Left kidney (tissue), 8 donors: ENCODE measurements at places on chromosomes 7 and 10.

- peak; percentile 74 for DNase-seq
Observed at GRCh38 chr7:105388356-105389087, at the start of gene SRPK2. Gene SRPK2 (minus strand): TSS chr7:105388921.

DNA sequence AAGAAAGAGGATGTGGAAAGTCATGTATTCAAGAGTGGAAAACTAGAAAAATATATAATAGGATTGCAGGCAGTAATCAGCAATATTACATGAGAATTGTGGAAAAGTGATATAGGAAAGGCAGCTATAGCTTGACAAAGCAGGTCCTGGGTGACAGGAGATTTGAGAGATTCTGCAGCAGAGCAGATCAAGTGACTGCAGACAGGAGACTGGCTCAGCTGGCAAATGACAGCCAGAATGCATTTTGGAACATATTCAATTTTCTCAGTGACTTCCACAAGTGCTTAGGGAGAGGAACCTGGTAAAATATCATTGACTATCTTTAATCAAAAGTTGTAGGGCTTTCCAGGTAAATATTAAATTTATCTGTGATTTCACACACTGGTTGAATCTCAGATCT, 260.5 kb upstream of the CACNA2D1 start:
- DNase-seq = no peak

GRCh38 chr7:112789453-112789816, 758 bp downstream of the TMEM168 start:
- no peak for DNase-seq

- DNase-seq = no peak
Observed at GRCh38 chr7:157538321-157538720, 201.5 kb downstream of the DNAJB6 start.

DNA sequence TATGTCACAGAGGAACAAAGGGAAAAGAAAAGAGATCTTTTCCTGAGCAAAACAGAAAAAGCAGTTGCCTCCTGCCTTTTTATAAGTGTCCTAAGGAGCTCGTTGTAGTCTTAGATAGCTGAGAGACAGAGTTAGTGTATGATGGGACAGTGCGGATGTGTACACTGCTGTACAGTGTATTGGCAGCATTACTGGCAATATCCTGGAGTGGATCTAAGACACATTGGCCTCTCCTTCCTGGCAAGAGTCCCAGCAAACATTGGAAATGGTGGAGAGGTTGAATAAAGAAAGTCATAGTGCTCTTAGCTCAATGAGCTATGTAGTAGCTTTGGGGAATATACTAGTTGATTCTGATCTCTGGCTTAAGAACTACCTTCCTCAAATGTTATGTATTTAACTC, 22.7 kb downstream of the GARS1 start:
- DNase-seq = no peak

- DNase-seq = no peak
Observed at GRCh38 chr10:25425776-25426175, 251.0 kb downstream of the GPR158 start.

- no peak for DNase-seq
Observed at GRCh38 chr7:10739401-10739800, 234.3 kb upstream of the PHF14 start.

DNA sequence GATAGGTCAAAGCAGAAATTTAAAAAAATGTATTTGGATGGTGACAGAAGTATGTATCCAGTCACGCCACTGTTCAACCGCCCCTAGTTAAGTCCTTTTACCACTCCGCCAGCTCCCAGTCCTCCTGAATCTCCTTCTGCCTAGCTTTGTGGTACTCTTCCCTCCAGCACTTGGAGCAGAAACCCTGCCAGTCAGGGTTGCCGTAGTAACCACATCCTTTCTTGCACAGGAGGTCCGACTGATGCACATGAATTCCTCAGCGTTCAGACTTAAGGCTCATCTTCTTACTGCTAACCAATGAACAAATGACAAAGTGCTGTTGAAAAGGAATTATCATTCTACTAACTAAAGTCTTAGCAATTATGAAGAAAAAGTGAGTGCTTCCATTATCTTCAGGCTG, 175.3 kb upstream of the KCTD7 start:
- no peak for DNase-seq

- peak; percentile 6 for DNase-seq
Observed at GRCh38 chr10:99595770-99596465, 24.3 kb downstream of the SLC25A28 start.

DNA sequence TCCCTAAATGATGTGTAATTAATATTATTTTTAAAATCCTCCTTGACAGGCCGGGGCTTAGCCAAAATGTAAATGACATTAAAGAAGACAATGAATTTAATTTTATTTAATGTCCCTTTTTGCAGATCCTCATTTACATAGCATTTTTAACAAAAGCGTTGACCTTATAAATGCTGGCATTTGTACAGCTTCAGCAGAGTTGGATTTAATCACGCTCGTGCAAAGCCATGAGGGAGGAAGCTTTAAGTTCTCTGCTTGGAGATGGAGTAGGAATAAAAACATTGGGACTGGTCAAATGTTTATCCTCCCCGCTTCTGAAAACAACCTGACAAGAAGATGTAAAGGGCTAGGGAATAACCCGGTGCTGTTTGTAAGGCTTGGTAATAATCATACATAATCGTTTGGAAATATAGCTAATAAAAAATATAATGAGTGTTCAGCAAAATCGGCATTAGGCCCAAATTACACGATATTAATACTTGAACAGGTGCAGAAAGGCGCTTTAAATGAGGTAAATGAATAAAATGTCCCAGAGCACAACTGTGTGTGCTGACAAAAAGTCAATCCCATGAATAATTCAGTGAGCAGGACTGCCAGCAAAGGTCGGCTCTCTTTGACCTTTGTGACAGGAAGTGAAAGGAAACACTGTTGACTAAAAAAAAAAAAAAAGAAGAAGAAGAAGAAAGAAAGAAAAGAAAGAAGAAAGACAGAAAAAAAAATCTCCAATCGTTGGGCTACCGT, 11.5 kb downstream of the EBF3 start:
- no peak for DNase-seq

GRCh38 chr7:1715671-1716074, 45.6 kb downstream of the ELFN1 start:
- DNase-seq = no peak

DNA sequence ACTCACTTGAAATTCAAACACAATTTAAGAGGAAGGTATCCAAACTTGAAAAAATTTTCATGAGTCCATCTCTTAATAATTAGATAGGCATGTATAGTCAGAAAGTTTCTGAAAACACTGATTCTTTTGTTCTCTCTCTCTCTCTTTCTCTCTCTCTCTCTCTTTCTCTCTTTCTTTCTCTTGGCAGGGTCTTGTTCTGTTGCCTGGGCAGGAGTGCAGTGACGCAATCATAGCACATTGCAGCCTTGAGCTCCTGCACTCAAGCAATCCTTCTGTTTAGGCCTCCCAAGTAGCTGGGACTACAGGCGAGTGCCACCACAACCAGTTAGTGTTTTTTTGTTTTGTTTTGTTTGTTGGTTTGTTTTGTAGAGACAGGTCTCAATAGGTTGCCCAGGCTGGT, 59.3 kb downstream of the PRTFDC1 start:
- no peak for DNase-seq

GRCh38 chr10:16751244-16751643, 66.0 kb downstream of the RSU1 start:
- DNase-seq = no peak

- peak; percentile 26 for DNase-seq
Observed at GRCh38 chr10:122435212-122435827, 19.1 kb upstream of the ARMS2 start.

- no peak for DNase-seq
Observed at GRCh38 chr10:13820119-13820963, 233.6 kb downstream of the PRPF18 start.

- DNase-seq = no peak
Observed at GRCh38 chr10:88313878-88314277, 269.2 kb downstream of the RNLS start.

- no peak for DNase-seq
Observed at GRCh38 chr7:3210531-3210930, 90.5 kb upstream of the SDK1 start.

- DNase-seq = no peak
Observed at GRCh38 chr10:26481914-26482550, 43.9 kb downstream of the APBB1IP start.

- no peak for DNase-seq
Observed at GRCh38 chr7:75823198-75823910, 9.7 kb upstream of the CCL24 start.

DNA sequence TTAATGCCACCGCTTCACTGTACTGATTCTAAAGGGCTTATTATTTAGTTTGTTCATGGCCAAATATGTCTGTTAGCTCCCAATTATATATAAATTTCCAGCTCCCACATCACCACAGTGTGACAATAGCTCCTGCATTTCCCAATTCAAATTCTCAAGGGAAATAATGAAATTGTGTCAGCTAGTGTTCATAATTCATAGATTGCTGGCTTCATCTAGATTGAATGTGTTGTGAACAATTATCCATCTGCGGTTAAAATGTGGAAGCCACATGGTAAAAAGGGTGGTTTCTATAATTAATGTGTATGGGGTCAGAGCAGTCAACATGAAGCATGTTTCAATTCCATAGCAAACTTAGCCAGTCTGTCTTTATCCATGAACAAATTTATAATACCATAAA, 154.3 kb downstream of the SEMA3E start:
- DNase-seq = no peak

GRCh38 chr10:129945941-129946760, 17.9 kb downstream of the EBF3 start:
- peak; percentile 62 for DNase-seq

DNA sequence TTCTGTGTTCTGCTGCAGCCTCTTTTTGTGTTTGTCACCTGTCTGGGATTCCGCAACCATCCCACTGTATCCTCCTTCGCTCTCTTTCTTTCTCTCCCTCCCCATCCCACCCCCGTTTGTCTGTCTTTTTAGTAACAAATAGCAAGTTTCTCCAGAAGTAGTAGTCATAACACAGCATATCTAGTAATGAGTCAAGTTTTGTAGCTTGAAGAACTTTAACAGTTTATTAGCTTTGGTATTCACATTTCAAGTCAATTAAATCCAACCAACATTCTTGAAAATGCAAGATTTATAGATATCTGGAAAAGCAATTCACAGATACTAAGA, 154.1 kb upstream of the MTPN start:
- DNase-seq = no peak

DNA sequence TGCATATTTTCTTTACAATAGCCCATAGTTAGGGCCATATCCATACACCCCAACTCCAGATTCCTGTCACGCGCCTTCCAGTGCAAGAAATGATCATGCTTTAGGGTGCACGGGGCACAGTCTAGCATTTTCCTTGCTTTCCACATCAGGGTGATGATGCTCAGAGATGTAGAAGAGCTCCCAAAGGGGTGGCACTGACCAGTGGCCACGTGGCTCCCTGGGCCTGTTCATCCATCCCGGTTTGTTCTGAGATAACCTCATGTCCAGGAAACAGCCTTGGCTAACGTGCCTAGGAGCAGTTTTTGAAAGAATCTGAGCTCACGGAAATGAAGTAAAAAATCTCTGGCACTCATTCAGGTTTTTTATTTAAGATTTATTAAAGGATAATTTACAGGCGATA, 139.3 kb downstream of the GALNT17 start:
- DNase-seq = no peak

DNA sequence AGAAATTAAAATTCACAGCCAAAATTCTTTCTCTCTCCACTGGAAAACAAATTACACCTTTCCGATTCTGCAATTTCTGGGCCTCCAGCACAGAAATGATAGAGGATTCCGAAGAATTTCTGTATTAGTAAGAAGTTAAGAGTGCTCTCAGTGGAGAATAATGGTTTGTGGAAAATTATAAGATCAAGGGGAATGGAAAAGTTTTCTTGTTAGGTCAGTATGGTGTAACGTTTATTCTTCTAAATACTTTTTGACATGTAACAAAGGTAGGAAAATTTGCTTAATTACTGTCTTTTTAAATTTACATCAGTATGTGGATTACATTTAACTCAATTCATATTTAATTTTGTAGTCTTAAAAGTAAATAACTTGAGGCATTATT, 288.3 kb upstream of the NFE2L3 start:
- DNase-seq = no peak
